ENCODE measurements at places on chromosomes 3 and 15.
A peak's percentile ranks its signal among the peaks of the same experiment; 100 is the strongest.

DNA sequence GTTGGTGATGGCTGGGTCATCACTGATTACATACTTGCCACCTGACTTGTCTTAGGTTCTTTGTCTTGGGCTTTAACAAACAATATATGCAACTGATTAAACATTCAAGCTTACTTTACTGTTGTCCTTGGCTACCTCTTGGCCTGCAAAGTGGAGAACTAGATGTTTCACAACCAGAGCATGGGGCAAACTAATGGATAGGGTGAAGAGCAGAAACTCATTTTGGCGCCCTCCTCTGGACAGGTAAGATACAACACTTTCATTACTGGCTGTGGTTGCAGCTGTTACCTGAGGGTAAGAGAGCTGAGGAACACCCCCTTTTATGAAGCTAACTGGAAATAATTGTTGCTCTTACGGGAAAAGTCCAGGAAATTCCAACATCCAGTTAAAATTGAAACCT lies 262.1 kb downstream of the NAALADL2 start:
- no peak for DNase-seq

GRCh38 chr15:74428970-74429780 lies 4.6 kb downstream of the SEMA7A start:
- no peak for DNase-seq

GRCh38 chr15:68751622-68752021 lies 69.1 kb downstream of the ANP32A start:
- no peak for DNase-seq

DNA sequence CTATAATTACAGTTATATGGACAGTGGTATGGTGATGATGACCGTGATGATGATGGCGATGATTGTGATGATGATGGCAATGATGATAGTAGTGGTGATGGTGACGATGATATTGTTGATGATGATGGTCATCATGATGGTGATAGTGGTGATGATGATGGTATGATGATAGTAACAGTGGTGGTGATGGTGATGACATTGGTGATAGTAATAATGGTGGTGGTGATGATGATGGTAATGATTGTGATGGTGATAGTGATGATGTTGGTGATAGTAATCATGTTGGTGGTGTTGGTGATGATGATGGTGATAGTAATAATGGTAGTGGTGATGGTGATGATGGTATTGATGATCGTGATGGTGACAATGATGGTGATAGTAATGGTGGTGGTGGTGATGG lies 504.4 kb downstream of the GABRG3 start:
- no peak for DNase-seq

- DNase-seq = no peak
These were observed 5.2 kb downstream of the PRSS50 start for GRCh38 chr3:46712191-46713049.

- no peak for DNase-seq
These were observed 60.0 kb downstream of the CCK start for GRCh38 chr3:42205800-42206514.

DNA sequence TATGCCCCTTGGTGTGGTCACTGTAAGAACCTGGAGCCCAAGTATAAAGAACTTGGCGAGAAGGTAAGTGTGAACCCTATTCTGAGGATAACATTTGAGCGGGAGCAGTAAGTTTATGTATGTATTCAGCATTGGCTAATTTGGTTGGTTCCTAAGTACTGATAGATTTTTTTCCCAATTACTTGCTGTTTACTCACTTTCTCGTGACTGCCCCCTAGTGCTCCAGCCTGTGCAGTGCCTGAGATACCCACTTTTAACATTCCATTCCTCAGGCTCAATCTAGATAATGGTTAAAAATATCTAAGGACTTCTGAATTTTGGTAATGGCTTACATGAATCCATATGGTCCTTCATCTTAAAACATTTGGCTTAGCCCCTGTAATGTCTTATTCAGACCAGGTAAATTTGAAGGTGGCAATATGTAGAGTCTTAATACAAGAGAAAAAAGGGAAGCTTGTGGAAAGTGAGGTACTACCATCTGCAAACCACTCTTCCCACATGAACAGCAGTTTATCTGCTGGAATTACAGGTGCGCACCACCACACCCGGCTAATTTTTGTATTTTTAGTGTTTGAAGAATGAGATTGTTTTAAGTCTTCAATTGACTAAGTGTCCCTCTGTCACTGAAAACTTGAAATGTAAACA lies 7.1 kb downstream of the ELL3 start:
- peak; percentile 49 for DNase-seq

- no peak for DNase-seq
These were observed 24.9 kb downstream of the ALS2CL start for GRCh38 chr3:46668591-46668990.

DNA sequence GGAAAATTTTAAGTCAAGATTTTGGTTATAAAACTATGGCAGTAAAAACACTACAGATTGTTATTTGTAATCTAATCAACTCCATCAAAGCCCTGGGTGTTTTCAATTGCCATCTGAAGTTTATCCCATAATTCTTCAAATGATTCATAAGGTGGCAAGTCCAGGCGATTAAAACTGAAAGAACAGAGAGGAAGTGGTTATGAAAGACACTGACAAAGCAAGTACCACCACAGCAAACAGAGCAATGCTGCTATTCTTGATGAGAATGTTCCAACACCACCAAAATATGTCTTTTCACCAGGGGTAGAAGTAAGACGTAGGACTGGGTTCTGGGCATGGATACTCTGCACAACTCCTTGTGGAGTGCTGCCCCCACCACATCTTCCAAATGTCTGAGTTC lies 86.9 kb upstream of the PRTG start:
- no peak for DNase-seq

GRCh38 chr3:48405971-48406370 lies 23.9 kb downstream of the PLXNB1 start:
- no peak for DNase-seq

GRCh38 chr15:90221246-90221900 lies 12.4 kb downstream of the CIB1 start:
- DNase-seq = peak; percentile 75

DNA sequence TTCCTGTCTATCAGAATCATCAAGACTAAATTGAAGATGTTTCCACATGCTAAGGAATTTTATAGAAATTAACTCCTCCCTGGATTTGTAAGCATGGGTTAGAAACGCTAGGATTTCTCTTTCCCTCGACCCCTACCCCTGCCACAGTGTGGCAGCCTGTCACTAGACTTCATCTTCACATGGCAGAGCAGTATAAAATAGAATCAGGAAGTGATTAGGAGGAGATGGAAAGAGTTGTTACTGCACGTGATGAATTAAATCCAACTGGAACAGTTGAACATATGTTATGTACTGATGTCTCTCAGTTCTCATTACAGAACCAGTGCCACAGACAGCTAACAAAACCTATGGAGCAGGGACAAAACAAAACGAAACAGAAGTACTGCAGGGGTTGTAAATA lies 130.0 kb upstream of the BNIP2 start:
- no peak for DNase-seq

GRCh38 chr3:170714562-170715535 lies 129.0 kb upstream of the SLC7A14 start:
- DNase-seq = peak; percentile 78

DNA sequence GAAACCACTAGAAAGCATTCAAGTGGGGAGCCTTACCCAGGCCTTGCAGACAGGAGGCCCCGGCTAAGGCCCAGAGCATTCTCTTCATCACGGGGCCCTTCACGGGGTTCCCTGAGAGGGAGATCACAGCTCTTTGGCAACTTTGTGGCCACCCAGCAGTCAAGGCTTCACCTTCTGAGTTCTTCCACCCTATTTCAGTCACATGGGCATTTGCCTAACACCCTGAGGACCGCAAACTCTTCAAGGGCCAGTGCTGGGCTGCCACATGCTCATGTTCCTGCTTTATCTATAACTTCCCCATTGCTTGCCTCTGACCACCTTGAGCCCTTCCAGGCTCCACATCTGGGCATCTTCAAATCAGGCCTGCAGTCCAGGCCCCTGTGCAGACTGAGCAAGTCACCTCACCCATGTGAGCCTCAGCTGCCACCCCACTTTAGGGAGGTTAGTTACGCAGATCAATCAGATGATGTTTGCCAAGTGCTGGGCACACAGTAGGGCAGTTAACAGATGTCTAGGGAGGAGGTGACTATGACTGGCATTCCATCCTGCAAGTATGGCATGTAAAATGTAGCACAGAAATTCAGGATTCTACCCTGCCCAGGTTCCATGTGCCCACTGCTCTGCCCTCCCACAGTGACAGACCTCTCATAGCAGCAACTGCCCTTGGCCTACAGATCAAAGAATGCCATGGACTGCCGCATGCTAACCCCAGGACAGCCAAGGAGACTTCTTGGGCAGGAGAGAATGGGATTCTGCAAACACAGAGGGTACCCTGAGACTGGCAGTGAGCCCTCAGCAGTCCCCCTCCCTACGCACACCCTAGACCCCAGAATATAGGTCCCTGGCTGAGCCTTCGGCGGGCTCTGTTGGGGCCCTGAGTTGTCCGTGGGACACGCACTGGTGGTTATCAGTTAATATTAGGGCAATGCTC lies 37.6 kb upstream of the ZNF710 start:
- no peak for DNase-seq

GRCh38 chr3:51935886-51936755 lies 5.6 kb downstream of the RRP9 start:
- no peak for DNase-seq

DNA sequence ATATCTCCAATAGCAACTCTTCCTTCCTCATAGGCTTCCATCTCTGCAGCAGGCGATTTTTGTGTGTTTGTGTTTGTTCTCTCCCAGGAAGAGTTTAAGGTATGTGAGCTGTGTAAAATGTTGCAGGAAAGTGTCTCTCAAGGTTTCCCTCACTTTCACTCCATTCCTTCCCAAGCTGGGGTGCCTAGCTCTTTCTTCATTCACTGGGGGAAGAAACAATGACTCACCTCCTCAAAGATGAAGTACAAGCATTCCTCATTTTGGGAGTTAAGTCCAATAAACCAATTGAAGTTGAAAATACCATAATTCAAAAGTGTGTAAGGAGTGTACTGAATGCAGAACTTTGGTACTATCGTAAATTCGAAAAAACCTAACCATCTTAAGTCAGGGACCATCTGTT lies 422.7 kb upstream of the CFAP20DC start:
- no peak for DNase-seq

DNA sequence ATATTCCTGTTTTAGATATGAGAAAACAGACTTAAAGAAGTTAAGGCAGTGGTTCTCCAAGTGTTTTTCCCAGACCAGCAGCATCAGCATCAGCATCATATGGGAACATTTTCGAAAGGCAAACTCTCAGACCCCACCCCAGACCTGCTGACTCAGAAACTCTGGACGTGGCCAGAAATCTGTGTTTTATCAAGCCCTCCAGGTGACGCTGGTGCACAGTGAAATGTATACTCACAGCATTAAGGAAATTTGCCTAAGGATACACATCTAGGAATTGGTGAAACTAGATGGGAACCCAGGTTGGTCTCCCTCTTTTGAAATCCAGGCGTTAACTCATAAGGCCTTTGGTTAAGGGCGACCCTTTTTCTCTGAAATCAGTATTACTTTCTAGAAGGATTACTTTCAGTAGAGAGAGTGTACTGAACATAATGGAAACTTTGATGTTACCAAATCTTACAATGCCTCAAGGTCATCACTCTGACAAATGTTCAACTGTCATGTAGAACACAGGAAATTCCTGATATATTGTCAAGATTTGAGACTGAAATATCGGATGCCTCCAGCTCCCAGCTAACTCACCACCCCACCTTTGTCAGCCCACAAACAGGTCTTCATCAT lies 910.2 kb downstream of the ROBO1 start:
- no peak for DNase-seq

GRCh38 chr3:33137691-33138090 lies 23.9 kb downstream of the CRTAP start:
- no peak for DNase-seq

- peak; percentile 58 for DNase-seq
These were observed 148.7 kb downstream of the MEX3B start for GRCh38 chr15:81897057-81897677.

- DNase-seq = no peak
These were observed 238.3 kb upstream of the TRIM42 start for GRCh38 chr3:140439527-140439926.

DNA sequence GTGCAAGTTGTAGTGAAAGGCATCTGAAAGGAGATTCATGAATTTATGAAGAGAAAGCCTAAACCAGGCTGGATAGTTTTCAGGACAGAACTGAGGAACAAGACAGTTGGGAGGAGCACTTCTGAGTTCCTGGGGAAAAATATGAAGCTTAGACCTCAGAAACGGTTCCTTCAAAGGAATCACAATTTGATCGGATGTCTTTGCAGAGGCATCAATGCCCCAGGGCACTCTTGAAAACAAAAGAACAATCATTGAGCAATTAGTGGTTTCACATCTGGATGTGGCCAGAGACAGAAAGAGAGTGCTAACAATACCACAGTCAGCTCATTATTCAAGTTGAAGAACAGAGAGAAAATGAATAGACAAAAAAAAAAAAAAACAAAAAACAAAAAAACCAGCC lies 86.2 kb downstream of the KLF13 start:
- DNase-seq = no peak

DNA sequence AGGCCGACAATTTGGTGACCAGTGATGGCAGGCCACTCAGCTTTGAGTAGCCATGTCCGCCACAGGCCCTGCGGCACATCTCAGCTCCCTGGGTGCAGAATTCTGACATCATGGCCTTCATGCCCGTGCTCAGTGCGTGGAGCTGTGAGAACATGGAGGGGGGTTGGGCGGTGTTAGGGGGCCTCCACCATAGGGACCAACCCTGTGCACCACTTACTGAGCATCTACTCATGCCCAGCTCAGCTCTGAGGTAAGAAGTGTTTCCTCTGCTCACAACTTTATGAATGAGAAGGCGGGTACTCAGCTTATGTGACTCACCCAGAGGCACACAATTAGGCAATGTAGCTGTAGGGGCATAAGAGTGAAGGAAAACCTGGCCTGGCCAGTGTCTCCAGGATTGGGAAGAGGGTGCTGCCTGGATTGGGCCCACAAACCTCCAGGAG lies 10.5 kb downstream of the ACOX2 start:
- DNase-seq = peak; percentile 89

DNA sequence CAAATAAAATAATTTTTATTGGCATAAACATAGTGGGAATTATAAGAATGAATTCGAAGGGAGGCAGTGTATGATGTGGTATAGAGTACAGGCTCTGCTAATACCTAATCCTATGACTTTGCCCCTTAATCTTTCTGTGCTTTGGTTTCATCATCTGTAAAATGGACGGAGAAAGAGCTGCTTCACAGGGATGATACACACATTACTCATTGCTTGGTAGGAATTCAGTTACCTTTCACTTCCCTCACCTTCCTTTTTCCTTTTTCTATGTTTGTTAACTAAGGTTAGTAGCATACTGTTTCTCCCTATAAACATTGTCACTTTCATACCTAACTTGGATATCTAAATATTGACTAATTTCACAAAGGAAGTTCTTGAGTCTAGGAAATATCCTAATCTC lies 36.2 kb downstream of the LEKR1 start:
- no peak for DNase-seq

GRCh38 chr3:148940983-148941382 lies 50.4 kb upstream of the GYG1 start:
- no peak for DNase-seq

- no peak for DNase-seq
These were observed 16.9 kb downstream of the CSPG4 start for GRCh38 chr15:75695634-75696310.

DNA sequence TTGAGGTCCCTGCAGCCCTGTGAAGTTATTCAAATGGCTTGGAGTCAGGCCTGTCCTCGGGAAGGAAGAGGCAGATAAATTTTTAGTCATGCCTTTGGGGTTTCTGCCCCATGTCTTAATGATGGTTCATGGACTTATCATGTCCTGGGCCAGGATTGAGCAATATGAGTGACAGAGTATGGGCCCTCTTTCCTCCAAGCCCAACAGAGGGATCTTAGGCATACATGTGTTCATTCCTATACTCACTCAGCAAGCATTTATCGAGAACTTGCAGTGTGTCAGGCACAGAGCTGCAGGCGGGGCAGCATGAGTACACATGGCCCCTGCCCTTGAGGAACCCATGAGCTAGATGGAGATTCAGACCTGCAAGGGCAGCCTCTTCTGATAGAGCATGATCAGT lies 6.2 kb downstream of the ESYT3 start:
- DNase-seq = peak; percentile 67
